ENCODE measurements at places on chromosomes 11 and 22.
A peak's percentile ranks its signal among the peaks of the same experiment; 100 is the strongest.

DNA sequence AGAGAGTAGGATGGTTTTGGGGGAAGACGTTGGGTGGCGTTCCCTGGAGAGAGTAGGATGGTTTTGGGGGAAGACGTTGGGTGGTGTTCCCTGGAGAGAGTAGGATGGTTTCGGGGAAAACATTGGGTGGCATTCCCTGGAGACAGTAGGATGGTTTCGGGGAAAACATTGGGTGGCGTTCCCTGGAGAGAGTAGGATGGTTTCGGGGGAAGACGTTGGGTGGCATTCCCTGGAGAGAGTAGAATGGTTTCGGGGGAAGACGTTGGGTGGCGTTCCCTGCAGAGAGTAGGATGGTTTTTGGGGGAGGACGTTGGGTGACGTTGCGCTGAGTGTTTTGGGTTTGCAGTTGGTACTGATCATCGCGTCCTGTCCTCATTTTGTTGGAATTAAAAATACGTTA lies 28.2 kb downstream of the IGHMBP2 start:
- no peak for DNase-seq

DNA sequence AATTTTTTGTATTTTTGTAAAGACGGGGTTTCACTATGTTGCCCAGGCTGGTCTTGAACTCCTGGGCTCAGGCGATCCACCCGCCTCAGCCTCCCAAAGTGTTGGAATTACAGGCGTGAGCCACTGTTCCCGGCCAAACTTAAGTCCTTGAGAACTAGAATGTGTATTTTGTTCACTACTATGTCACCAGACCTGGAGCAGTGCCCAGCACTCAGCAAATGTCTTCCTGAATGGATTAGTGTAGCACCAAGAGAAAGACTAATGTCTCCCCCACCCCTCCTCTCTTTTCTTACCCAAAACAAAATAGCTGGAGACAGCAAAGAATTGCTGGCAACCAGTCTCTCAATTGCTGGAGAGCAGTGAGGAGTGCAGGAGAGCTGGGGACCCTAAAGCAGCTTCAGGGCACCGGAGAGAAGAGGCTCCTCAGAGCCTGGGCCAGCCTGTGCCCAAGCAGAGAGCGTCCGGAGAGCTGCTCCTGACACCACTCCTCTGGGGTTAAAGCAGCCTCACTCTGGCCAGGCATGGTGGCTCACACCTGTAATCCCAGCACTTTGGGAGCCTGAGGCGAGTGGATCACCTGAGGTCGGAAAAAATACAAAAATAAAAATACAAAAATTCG lies 14.9 kb downstream of the SLC25A18 start:
- no peak for DNase-seq

- DNase-seq = no peak
Observed at GRCh38 chr11:34331736-34332135, 26.1 kb downstream of the ABTB2 start.

DNA sequence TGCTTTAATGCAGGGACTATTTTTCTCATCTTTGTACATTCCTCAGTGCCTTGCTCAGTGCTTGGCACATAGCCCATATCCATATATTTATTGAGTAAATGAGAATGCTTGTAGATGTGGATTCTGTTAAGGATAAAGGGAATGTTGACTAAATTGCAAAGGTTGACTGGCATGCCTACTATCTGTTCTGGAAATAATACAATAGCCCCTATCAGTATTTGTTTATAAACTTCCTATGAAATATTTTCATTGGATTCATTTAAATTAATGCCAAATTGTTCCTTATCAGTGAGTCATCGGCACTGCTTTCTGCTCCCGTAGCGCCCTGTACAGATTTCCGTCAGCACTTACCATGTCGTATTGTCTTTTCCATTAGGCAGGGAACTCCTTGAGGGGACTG lies 8.0 kb downstream of the RNF121 start:
- no peak for DNase-seq

DNA sequence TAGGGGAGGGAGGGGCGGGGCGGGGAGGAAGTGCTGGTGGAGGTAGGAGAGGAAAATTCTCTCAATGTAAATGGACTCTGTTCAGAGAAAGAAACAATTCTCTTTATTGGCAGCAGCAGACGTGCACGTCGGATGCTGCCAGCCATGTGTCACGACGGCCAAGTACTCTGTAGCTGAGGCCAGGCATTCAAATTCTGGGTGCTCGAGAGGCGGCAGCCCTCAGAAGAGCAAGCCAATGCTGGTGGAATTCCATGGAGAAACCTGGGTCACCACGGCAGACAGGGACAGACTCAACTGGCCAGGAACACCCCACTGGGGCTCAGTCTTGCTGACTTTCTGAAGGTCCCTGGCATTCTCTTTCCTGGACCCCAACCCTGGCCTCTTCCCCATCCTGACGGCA lies 90.8 kb downstream of the ABTB2 start:
- no peak for DNase-seq

GRCh38 chr11:13260963-13261588 lies 16.5 kb upstream of the BMAL1 start:
- no peak for DNase-seq

- DNase-seq = no peak
Observed at GRCh38 chr22:47654922-47655491, 892.6 kb downstream of the TBC1D22A start.

GRCh38 chr11:120339394-120339890 lies 3.2 kb downstream of the ARHGEF12 start:
- no peak for DNase-seq

- peak; percentile 5 for DNase-seq
Observed at GRCh38 chr22:49670456-49671330, 157.0 kb downstream of the BRD1 start.

DNA sequence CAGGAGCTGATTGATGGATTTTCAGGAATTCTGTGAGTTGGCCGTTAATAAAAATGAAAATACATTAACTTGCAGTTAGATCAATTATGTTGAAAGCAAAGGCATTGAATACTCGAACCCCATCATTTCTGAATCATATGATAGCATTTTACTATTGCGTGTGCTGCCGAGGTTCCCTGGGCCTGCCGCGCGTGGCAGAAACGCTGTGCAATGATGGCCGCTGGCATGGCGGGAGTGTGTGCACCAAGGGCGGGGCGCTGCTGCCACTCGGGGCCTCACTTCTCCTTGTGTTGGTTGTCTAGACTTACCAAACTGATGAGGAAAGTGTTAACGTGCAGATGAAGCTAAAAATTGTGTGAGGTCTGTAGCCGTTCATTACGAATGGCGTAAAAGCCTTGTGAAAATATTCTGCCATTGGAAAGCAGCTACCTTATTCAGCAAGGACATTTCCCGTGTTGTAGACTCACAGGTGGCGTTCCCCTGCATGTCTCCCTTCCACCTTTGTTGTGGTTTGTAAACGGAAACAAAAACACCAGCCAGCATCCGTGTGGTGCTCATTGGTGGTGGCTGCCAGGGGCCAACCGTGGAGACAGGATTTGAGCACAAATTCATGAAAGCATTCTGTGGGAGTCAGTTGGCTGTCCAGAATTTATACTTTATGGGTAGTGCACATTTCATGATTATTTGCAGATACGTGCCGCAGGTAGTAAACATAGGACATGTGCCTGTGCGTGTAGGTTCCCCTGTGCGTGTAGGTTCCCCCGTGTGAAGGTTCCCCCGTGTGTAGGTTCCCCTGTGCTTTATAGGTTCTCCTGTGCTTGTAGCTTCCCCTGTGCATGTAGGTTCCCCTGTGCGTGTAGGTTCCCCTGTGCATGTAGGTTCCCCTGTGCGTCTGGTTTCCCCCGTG lies 5.9 kb upstream of the GRAMD4 start:
- peak; percentile 82 for DNase-seq

DNA sequence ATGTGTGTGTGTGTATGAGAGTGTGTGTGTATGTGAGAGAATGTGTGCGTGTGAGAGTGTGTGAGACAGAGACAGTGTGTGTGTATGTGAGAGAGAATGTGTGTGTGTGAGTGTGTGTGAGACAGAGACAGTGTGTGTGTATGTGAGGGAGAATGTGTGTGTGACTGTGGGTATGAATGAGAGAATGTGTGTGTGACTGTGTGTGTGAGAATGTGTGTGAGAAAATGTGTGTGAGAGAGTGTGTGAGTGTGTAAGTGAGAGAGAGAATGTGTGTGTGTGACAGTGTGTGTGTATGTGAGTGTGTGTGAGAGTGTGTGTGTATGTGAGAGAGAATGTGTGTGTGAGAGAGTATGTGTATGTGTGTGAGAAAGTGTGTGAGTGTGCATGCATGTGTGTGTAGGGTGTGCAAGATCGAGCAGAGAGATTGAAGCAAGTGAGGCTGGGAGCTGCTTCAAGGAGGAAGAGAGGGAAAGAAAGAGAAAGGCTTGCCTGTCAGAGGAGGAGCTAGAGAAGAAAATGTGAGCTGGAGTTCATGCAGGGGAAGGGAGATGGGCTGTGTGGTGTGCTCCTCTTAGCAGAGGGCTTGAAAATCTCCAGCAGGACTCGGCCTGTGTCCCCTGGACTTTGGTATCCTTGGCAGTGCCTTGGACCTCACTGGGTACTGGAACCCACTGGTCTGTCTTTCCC lies 27.7 kb upstream of the TP53I11 start:
- no peak for DNase-seq

- DNase-seq = no peak
Observed at GRCh38 chr11:125401235-125401634, 94.8 kb downstream of the FEZ1 start.

- DNase-seq = no peak
Observed at GRCh38 chr11:57134284-57134683, 47.5 kb upstream of the LRRC55 start.

- DNase-seq = no peak
Observed at GRCh38 chr11:64758330-64759079, 1.3 kb downstream of the PYGM start.

DNA sequence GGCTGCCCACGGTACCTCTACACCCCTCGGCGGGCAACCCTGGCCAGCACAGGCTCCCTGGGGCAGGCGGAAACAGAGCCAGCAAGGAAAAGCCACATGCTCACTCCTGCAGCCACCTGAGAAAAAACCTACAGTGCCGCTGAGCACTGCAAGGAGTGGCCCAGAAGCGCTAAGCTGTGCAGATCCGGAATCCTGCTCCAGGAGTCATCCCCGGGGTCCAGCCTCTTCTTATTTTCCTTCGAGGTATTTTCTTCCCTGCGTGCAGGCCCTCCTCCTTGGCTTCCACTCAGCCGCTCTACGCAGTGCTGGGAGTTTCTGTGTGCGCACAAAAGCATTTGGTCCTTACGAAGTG lies 81.0 kb downstream of the TRMU start:
- no peak for DNase-seq

DNA sequence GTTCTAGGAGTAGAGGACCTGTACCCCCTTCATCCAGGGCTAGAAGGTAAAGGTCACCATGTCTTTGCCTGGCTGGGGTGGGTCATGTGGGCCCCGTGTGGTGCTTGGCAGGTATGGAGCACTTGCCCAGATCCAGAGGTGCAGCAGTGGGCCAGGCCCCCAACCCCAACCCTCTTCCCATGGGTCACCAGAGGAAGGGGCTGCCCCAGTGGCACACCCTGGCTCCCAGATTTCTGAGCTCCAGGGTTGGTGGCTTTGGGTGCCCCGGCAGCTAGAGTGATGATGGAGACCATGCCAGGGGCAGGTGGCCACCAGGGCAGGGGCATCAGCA lies 2.4 kb upstream of the GP1BB start:
- DNase-seq = no peak

DNA sequence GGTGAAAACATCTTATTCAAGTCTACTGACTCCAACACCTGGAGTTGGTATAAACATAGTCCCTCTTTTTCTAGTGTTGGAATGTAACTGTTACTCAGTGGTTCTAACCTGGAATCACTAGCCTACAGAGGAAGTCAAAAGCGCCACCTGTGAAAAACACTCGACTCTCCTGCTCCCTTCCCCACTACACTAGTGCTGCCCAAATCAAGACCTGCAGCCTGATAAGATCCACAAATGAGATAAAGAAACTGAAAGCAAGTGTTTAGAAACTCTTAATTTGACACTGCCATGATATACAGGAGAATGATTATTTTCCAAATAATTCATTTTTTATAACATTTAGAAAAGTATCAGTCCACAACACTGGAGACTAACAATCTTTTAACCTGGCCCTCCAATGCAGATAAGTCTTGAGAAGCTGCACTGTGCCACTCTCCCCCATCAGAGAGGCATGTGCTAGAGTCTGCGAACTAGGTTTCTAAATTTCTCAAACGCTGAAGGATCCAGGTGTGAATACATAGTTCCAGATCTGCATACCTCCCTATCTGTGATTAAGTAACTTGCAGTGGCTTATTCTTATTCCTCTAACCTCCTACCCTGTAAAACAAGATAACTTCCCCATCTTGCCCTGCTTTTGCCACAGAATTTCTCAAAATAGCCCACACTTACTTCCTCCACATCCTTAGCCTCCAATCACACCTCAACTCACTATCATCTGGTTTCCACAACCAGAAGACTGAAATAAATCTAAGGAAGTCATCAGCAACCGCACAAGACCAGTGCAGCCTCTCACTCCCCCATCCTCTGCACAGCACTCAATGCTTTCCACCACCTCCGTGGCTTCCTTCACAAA lies 88.1 kb downstream of the RRAS2 start:
- DNase-seq = peak; percentile 24

GRCh38 chr11:113673550-113674396 lies 32.3 kb downstream of the TMPRSS5 start:
- no peak for DNase-seq

DNA sequence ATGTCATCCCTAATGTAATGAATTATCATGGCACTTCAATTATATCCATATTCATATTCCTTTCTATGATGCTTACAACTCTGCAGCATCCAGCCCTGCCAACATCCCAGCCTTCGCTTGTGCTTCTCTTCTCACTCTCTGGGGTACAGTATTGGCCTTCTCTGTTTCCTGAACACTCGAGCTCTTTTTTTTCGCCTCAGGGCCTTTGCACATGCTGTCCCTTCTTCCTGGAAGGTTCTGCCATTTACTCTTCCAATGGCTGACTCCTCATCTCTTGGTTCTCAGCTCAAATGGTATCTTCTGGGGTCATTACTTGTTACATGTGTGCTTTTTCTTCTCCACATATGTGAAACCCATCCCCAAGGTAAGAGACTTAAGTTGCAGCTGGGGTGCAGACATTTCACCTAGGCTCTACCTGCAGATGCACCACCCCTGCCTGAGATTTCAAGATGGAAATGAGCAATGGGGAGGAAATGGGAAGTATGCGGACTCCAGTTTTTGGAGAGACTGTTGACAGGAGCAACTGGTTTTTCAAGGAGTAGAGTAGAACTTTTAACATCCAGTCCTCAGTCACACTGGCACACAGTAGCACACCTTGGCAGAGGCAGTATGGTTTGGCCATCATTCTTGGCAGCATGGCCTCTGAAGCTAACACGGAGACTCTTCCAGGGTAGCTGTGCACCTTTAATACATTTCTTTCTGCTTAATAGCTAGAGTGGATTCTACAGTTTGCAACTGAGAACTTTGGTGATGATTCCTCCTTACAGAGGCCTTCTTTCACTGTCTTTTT lies 42.4 kb upstream of the DMC1 start:
- no peak for DNase-seq

- DNase-seq = no peak
Observed at GRCh38 chr11:74465291-74465708, 2.0 kb downstream of the KCNE3 start.
